ENCODE measurements at places on chromosomes 7 and 10.
A peak's percentile ranks its signal among the peaks of the same experiment; 100 is the strongest.

DNA sequence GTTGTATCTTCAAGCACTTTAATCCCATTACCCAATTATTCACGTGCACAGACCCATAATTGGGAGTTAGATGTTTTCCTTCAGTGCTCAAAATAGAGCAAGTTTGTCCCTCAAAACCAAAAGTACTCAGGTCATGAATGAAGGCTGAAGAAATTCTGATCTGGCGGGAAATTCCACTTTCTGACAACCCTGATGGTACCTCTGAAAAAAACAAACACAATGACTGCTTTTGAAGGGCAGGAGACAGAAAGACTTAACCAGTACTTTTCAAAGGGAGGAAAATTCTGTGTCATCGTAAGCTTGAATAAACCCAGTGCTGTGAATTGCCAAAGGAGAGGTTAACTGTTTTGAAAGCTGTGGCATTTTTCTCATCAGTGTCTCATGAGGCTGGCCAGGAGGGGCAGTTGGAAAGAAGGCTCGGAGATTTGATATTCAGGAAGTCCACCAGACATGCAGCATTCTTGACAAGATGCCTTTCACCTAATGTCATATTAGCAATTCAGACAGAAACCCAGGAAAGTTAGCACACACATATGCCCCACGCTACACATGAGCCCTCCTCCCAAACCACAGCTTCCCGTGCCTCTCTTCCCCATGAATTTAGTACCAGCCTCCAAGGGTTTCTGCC, 347.0 kb downstream of the KCNMA1 start:
- no peak for DNase-seq

DNA sequence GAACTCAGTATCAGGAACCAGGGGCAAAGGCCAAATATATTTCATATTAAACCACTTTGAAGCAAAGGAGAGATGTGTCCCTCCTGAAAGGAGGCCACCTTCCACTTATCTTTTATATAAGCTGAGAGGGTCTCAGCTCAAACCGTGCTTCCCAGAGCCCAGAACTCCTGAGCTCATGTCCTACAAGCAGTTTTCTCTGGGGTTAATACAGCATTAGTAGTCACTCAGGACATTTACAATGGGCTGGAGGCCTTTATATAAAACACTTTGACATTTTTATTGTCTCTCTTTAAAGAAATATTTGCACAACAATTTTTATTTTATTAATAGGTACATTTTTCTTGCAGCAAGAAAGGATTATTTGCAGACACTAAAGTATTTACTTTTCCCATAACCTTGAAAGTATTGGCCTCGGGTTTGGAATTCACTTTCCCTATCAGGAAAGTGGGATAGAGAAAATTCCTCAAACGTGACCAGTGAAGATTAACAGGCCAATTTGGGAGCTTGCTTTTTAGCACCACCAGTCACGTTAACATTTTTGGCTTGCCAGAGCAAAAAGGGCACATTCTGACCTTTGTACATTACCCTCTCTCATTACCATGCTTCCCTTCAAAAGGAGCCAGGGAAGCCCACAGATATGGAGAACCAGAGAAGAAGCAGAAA, 464.9 kb upstream of the NRP1 start:
- DNase-seq: no peak

- DNase-seq: no peak
These were observed 47.4 kb upstream of the SEPHS1 start for GRCh38 chr10:13395540-13395939.

- DNase-seq: no peak
These were observed 158.2 kb upstream of the PTPRZ1 start for GRCh38 chr7:121714559-121715303.

- no peak for DNase-seq
These were observed 351.0 kb downstream of the ANKRD7 start for GRCh38 chr7:118575393-118575948.

- no peak for DNase-seq
These were observed 57.8 kb downstream of the EVX1 start for GRCh38 chr7:27300421-27300820.

DNA sequence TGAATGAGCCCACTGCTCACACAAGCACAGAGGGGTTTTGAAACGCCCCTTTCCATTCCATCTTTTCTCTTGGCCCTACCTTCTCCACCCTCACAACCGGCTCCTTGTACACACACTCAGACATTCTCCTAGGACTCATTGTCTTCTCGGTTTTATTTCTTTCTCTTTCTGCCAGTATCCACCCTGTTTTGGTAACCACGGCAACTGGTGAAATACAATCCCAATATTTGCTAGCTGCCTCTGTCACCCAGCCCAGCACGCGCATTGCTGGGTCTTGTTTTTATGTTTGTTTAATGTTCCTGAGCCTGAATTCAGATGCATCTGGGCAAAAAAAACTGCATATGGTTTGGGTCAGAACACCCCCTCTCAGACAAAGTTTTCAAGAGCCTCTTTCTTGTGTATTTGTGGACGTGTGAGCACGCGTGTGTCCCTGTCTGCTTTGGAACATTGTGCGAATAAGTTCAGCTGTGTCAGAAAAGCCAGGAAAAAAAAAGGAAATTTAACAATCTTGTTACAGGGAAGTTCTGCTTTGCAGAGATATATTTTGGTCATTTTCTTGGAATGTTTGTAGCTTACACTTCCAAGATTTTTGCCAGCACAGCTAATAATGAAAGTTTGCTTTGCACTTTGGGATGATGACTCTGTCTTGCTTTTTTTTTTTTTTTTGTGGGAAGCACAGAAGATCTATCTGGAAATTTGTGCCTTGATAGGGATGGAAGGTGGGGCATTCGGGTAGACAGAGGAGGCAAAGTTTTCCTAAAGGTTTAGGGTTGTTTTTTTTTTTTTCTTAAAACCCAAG, 225.9 kb downstream of the TRIL start:
- no peak for DNase-seq

- DNase-seq: no peak
These were observed 319.2 kb downstream of the PARD3 start for GRCh38 chr10:34495938-34496337.

DNA sequence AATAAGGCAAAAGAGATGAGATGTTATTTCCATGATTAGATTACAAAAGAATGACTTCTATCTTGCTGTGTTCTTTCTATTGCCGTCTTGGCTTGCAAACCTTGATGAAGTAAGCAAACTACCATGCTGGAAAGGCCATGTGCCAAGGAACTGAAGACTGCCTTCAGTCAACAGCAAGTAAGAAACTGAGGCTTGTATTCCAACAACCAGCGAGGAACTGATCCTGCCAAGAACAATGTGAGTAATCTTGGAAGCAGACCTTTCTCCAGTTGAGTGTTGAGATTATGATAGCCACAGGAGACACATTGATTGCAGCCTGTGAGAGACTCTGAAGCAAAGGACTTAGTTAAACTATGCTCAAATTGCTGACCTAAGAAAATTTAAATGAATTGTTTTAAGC, 164.6 kb upstream of the GRM3 start:
- no peak for DNase-seq

DNA sequence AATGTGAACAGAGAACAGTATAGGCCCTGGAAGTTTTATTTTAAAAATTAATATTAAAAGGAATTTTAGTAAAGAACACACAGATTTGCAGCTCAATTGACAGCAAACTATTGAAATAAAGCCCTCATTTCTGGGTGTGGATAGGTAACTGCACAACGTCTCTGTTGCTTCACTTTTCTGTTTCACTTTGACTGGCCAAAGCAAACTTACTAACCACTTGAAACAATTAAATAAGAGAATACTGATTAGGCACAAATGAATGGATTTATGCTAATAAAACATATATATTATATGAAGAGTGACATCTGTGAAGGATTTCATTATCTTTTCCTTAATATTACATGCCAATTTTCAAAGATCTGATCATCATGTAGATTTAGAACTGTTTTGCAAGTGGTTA, 11.9 kb downstream of the ZNF804B start:
- DNase-seq: no peak

- DNase-seq: no peak
These were observed 224.1 kb downstream of the GLI3 start for GRCh38 chr7:42012786-42013360.

GRCh38 chr7:24732646-24733413, 24.4 kb downstream of the GSDME start:
- DNase-seq: no peak

DNA sequence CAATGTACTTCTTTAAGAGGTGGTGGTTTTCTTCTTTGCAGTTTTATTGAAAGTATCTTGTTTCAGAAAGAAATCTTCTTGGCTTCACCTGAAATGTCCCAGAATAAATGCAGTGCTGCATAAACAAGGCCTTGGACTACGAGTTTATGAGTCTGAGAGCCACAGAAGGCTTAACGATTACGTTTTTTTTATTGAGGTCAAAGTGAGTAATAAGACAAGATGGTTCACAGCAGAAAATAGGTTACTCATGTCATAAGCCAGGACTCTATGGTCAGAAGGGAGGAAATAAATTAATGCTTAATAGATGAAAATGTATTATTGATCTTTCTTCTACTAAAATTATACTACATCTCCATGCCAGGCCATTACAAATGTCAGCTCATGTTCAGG, 13.7 kb upstream of the NPTX2 start:
- no peak for DNase-seq

GRCh38 chr7:20831956-20832355, 45.3 kb upstream of the SP8 start:
- DNase-seq: no peak

DNA sequence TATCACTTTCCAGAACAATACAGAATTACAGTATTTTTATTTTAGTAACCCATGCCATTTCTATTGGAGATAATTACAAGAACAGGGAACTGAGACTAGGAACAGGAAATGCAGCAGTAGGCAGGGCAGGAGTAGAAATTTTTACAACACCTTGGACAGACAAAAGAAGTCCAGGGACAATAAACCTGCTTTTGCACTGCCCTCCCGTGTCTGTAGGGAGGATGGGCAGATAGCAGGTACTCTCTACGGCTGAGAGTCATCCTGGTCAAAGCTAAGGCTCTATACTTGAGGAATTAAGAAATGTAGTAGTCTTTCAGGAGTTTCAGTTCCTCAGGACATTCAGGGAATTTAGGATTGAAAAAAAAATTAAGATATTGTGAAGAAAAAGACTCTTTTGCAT, 63.4 kb downstream of the VAX1 start:
- DNase-seq: no peak

DNA sequence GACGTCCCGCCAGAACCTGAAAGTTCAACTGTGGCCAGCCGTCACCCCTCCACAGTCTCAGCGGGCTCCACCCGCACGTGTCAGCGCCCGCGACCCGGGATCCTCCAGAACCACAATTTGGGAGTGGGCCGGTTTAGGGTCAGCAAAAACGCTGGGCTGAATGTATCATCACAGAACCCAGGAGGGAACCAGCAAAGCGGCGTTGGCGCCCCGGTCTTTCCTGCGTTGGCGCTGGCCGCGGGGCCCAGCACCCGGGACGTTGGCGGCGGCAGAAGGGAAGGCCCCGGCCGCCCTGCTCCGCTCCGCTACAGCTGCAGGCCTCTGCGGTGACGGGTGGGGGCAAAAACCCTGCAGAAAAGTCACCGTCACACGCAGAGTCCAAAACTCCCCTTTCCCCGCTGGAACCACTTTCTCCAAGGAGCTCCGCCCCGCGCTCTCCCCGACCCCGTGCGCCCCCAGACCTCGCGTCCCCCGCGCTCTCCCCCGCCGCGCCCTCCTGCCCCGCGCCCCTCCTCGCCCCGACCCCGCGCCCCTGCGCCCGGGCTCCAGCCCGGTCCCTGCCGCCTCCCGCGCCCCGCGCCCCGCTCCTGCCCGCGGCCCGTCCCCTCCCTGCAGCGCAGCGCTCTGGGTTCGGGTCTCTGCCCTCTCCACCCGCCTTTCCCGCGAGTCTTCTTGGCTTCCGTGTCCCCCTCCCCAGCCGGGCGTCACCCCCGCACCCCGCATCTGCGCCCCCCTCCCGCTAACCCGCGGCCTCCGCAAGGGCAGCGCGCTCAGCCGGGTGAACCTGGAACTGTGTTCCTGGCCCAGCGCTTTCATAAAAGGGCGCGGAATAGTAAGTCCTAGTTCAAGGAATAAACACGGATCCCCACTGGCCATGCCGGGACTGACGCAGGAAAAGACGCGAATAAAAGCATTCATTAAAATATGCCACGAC, 24.0 kb upstream of the RNF32 start:
- DNase-seq: peak; percentile 44

- no peak for DNase-seq
These were observed 23.4 kb upstream of the ARHGAP12 start for GRCh38 chr10:31952066-31952465.

DNA sequence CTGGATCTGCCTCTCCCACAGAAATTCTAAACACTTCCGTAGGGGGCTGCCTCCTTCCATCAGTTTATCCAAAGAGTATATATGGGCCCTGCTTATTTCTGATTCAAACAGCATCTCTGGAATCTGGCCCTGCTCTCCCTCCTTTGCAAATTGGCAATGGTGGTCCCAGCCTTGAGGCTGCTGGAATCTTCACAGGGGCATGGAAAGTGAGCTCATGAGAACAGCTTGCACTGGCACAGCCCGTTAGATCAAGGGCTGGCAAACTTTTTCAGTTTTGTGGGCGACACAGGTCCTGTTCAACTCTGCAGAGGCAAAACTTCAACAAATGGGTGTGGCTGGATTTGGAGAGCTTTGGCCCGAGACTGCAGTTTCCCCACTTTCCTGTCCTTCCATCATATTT, 526.9 kb downstream of the KCNMA1 start:
- no peak for DNase-seq

- DNase-seq: no peak
These were observed 5.6 kb downstream of the PRSS2 start for GRCh38 chr7:142776206-142776844.

DNA sequence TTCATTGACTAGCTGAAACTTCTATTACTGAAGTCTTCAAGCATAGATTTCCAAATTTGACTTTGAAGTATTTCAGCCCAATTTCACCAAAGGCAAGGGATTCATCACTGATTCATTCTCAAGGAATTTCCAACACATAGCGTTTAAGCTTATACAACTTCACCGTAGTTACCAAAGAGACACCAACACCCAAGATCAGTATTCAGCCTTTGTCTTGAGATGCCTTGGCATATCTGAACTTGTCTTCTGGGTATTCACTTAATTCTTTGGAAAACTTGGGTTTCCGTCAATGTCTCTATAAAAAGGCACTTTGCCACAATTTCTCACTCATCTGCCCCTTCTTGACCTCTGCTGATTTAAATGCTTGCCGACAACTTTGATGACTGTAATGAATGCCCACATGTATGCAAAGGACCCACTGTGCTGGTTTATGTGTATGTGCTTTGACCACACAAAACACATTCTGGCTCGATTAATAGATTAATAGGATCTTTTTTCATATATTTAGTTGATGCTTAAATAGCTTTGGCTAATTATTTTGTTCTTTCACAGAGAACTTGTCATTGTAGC, 49.6 kb downstream of the TES start:
- DNase-seq: no peak

GRCh38 chr10:110708776-110709443, 64.8 kb downstream of the RBM20 start:
- no peak for DNase-seq

GRCh38 chr7:33731912-33732311, 173.4 kb upstream of the BMPER start:
- DNase-seq: no peak

- DNase-seq: no peak
These were observed 38.8 kb downstream of the RAMP3 start for GRCh38 chr7:45196374-45196773.

GRCh38 chr10:128928231-128928836, 538.7 kb upstream of the MGMT start:
- no peak for DNase-seq

Measured in glutamatergic neuron (in vitro differentiated cells).